H9 (cell line): ENCODE measurements at places on chromosomes 2 and 18. TPM values are rescaled to one million over a fixed set of nuclear protein-coding genes. Genes with fewer than 3 reads are reported as not detected.

DNA sequence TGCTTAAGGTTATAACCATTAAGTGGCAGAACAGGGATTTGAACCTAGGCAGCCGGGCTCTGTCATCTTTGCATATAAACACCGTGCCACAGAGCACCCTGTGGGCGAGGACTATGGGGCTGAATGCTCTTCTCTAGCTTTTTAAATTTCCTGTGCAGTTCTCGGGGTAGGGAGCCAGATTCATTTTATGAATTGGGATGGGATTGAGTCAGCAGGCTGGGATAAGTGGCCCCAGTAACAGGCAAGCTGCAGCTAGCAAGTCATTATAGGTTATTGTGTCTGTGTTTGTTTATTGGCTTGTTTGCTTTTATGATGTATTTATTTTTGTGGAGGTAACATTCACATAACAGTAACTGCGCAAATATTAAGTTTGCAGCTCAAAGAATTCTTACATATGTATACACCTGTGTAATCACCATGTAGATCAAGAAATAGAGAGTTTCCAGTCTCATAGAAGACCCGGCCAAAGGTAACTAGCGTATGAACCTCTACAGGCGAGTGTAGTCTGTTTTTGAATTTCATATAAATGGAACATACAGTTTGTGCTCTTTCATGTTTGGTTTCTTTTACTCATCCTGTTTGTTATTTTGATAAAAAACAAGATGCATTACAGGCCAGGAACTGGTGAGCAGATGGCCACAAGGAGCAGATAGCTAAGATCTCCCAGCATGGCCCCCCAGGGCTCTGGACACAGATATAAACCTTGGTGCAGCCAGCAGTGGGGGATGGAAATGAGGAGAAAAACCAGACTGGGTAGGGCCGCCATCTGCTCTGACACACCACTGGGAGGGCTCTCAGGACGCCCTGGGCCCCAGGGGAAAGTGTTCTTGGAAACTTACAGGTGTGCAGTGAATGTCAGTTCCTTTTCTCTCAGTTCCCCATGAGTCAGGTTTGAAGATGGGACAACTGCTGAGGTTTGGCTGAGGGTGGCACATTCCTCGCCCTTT lies 49.2 kb upstream of the GPR155 start:
- DNase-seq, result no peak
- H3K4me3 ChIP-seq, result no peak overlapping the region
- no peak overlapping the region for H3K27ac ChIP-seq
- H3K4me1 ChIP-seq, result no peaks in the 10 kb centered on the region

DNA sequence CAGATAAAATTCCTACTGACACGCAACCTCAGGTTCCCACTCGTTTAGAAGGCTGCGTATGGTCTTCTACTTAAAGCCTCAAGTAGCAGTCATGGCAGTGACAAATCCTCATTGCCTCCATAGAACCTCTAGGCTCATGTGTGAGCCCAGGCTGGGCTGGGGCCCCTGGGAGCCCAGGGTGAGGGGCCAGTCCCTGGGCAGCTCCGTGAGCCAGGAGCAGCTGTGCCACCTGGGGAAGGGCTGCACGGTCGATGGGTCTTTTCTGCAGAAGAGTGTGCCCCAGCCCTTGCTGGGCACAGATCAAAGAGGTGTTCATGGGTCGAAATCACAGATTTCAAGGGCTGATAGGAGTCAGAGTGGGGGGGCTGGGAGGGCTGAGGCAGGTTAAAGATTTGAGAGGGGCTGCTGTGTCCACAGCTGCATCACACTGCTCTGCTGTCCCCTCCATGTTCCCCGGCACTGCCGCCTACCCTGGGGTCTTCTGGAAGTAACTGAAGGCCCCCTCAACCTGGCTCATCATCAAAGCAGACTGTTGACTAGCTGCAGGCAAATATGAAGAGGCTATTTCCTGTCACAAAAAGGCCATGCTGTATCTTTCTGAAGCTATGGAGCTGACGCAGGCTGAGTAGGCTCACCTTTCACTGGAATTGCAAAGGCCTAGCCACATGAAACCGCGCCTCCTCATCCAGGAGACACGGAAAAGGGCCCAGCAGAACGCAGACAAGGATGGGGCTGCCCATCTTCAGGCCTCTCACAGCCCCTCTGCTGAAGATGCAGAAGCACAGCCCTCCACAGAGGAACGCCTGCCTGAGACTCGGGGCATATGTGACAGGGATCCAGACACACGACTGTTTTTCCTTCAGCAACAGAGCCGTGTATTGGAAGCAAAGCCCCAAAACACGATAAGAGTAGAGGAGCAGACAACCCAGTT lies 35.7 kb upstream of the ALPP start:
- no peaks in the 10 kb centered on the region for H3K36me3 ChIP-seq
- H3K27me3 ChIP-seq, result no peaks in the 10 kb centered on the region
- H3K27ac ChIP-seq, result no peak overlapping the region
- H3K4me1 ChIP-seq, result no peaks in the 10 kb centered on the region
- no peak for DNase-seq
- no peak overlapping the region for H3K4me3 ChIP-seq

- H3K27me3 ChIP-seq, result no peaks in the 10 kb centered on the region
Observed at GRCh38 chr18:75049455-75049789, 159.5 kb downstream of the PTGR3 start.

DNA sequence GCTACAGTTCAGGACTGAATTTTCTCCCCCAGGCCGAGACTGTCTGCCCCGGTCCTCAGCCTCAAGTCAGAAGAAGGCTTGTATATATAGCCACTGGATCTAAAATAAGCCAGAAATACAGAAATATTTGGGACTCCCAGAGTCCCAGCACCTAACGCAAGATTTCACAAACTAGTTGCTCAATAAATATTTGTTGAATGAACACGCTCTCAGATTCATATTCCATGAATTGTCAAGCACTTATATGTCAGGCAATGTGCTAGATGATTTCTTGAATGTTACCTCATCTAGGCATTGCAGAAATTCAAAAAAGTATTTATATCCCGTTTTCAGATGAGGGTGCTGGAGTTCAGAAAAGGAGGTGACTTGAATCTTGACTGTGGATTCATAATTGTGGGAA lies 163.7 kb upstream of the KLHL29 start:
- H3K4me3 ChIP-seq, result no peak overlapping the region
- H3K27me3 ChIP-seq, result no peaks in the 10 kb centered on the region
- no peaks in the 10 kb centered on the region for H3K4me1 ChIP-seq
- DNase-seq, result no peak
- no peaks in the 10 kb centered on the region; the same call in 2 of the 3 replicates for H3K36me3 ChIP-seq

DNA sequence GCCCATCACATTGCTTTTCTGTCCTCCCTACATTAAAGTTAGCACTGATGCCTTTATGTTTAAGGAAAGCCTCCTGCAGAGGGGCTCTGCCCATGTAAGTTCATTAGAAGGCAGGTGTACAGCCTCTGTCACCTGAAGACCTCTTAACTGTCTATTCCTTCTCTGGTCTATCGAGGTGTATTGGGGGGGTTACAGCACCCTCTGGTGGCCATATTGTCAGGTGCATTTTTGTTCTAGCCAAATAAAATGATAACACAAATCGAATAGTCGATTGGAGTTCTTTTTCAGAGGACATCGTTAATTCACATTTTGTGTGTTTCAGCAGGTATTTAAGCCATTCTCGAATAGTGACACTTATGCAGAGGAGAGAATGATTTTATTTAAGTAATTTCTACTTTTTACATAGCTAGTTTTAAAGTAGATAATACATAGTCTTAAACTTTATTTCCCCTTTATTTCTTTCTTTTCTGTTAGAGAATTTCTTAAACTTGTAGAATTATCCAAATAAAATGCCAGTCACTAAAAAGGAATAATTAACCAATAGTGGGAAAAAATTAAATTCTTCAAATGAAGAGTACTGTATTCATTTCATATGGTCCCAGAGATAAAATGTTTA lies 136.8 kb downstream of the NEDD4L start:
- H3K4me3 ChIP-seq, result no peak overlapping the region
- no peak overlapping the region for H3K27ac ChIP-seq
- H3K4me1 ChIP-seq, result no peaks in the 10 kb centered on the region; the same call in 1 of the 2 replicates
- DNase-seq, result no peak
- no peaks in the 10 kb centered on the region for H3K27me3 ChIP-seq

GRCh38 chr2:240322231-240322955 lies 113.1 kb upstream of the GPC1 start:
- no peak overlapping the region for H3K27ac ChIP-seq
- H3K4me1 ChIP-seq, result no peaks in the 10 kb centered on the region
- no peak overlapping the region for H3K4me3 ChIP-seq
- DNase-seq, result no peak

Gene ASPRV1
- 0.57 and 0.64 TPM in 2 replicates for total RNA-seq

Gene KCNJ13
- total RNA-seq, result not detected in 2 replicates

- no peak overlapping the region for H3K4me3 ChIP-seq
- H3K27me3 ChIP-seq, result no peaks in the 10 kb centered on the region
- no peaks in the 10 kb centered on the region for H3K4me1 ChIP-seq
- H3K36me3 ChIP-seq, result no peaks in the 10 kb centered on the region
- DNase-seq, result no peak
Observed at GRCh38 chr2:7539077-7539476, 621.9 kb downstream of the RNF144A start.

Gene TUBA3D
- 0.18 TPM in 1 of 2 replicates, not detected in the other for total RNA-seq

Gene FBXO36
- 3.0 and 3.4 TPM in 2 replicates for total RNA-seq

DNA sequence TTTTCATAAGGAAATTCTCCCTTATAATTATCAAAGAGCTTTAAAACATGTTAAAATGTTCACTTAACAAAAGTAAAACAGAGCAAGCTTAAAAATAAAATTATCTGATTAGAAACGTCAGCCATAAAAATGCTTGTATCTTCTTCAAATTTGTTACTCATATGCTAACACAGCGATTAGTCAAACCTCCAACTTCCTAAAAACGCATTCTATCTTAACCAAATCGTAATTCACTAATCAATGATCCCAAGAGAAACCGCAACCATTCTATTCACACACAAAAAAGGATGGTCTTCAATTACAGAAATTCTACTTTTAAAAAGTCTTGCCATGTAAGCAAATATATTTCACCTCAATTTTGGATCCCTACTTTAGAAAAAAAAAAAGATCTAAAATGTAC lies 1.9 kb downstream of the STK17B start:
- H3K4me1 ChIP-seq, result peaks cover 5% of the 10 kb centered on the region; the same call in 1 of the 2 replicates
- H3K27me3 ChIP-seq, result no peaks in the 10 kb centered on the region
- DNase-seq, result no peak
- H3K36me3 ChIP-seq, result no peaks in the 10 kb centered on the region
- H3K27ac ChIP-seq, result no peak overlapping the region
- H3K4me3 ChIP-seq, result no peak overlapping the region; the same call in 1 of the 2 replicates

DNA sequence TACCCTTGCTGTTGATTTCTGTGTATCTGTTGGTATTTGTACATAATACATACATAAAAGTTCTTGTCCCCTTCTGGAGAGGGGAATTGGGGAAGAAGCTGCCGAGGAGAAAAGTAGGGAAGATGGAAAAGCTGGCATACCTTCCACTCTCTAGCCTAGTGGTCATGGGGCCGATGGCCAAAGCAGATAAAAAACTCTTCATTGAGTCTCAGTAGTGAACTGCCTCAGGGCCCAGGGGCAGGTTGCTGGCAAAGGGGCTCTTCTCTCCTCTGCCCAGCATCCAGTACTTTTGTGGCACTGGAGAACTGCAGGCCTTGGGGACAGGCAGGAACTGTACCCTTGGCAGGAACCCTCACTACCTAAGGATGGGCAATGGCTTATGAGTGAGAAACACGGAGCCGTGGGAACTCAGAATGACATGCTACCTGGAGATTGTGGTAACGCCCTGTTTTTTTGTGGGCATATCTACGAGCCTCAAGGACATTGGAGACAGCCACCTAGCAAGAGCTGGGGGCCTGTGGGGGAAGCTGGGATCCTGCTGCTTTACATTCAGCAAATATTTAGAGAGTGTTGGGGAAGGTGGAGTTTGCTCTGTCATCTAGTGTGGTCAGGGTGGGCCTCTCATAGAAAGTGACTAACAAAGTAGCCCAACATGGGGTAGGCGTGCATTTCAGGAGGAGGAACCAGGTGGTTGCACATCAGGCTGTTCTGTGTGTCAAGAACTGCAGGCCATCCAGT lies 22.6 kb upstream of the ITGB6 start:
- DNase-seq, result no peak
- H3K4me3 ChIP-seq, result no peak overlapping the region
- H3K36me3 ChIP-seq, result no peaks in the 10 kb centered on the region
- H3K4me1 ChIP-seq, result peaks cover 7% of the 10 kb centered on the region; the same call in 1 of the 2 replicates
- no peak overlapping the region for H3K27ac ChIP-seq

DNA sequence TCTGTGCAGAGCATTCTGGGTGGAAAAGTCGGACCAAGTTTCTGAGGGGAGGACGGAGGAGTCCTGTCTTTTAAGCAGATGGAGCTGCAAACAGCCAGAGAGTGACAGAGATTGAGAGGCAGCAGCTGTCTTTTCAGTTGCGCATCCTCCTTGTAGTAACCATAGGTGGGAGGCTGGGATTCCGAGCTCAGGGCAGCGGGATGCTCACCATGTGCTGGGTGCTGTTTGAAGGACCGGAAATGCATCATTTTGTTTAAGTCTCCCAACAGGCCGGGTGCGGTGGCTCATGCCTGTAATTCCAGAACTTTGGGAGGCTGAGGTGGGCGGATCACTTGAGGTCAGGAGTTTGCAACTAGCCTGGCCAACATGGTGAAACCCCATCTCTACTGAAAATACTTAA lies 93.4 kb downstream of the AGAP1 start:
- peaks cover 13% of the 10 kb centered on the region; the same call in 1 of the 2 replicates for H3K4me1 ChIP-seq
- H3K27ac ChIP-seq, result no peak overlapping the region
- H3K27me3 ChIP-seq, result no peaks in the 10 kb centered on the region
- no peak for DNase-seq
- H3K36me3 ChIP-seq, result peaks cover 3% of the 10 kb centered on the region; the same call in 2 of the 3 replicates

GRCh38 chr2:30405260-30405605 lies 41.8 kb upstream of the LCLAT1 start:
- DNase-seq, result no peak
- H3K4me3 ChIP-seq, result no peak overlapping the region
- peaks cover 11% of the 10 kb centered on the region for H3K4me1 ChIP-seq
- peaks cover 9% of the 10 kb centered on the region; the same call in 1 of the 3 replicates for H3K36me3 ChIP-seq
- peaks cover 4% of the 10 kb centered on the region; the same call in 1 of the 2 replicates for H3K27me3 ChIP-seq
- no peak overlapping the region for H3K27ac ChIP-seq

DNA sequence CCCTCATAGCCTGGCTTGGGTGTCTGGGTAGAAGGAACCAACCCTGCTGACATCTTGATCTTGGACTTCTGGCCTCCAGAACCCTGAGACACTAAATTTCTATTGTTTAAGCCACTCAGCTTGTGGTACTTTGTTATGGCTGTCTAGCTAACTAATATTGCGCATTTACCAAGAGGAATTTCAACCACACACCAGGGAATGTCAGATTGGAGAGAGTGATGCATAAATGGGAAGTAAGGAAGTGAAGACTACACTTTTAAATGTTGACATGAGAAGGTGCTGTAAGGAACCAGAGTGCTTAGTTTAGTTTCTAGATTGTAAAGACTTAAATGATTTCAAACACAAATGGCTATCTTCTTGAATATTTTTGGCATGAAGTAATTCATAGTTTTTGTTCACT lies 98.9 kb upstream of the ITGB6 start:
- DNase-seq, result no peak
- no peak overlapping the region for H3K27ac ChIP-seq
- no peaks in the 10 kb centered on the region; the same call in 1 of the 3 replicates for H3K36me3 ChIP-seq
- H3K4me1 ChIP-seq, result peaks cover 3% of the 10 kb centered on the region; the same call in 1 of the 2 replicates
- no peaks in the 10 kb centered on the region for H3K27me3 ChIP-seq

GRCh38 chr2:172863341-172863740 lies 127.7 kb downstream of the RAPGEF4 start:
- no peak overlapping the region for H3K4me3 ChIP-seq
- no peak overlapping the region for H3K27ac ChIP-seq
- H3K27me3 ChIP-seq, result no peaks in the 10 kb centered on the region
- H3K4me1 ChIP-seq, result no peaks in the 10 kb centered on the region
- DNase-seq, result no peak
- no peaks in the 10 kb centered on the region for H3K36me3 ChIP-seq

Gene REG3A
- total RNA-seq, result not detected in 2 replicates
